ENCODE measurements at places on chromosomes 12 and 14.

- DNase-seq, result no peak
Observed at GRCh38 chr14:101499513-101499912, 61.8 kb upstream of the DIO3 start.

DNA sequence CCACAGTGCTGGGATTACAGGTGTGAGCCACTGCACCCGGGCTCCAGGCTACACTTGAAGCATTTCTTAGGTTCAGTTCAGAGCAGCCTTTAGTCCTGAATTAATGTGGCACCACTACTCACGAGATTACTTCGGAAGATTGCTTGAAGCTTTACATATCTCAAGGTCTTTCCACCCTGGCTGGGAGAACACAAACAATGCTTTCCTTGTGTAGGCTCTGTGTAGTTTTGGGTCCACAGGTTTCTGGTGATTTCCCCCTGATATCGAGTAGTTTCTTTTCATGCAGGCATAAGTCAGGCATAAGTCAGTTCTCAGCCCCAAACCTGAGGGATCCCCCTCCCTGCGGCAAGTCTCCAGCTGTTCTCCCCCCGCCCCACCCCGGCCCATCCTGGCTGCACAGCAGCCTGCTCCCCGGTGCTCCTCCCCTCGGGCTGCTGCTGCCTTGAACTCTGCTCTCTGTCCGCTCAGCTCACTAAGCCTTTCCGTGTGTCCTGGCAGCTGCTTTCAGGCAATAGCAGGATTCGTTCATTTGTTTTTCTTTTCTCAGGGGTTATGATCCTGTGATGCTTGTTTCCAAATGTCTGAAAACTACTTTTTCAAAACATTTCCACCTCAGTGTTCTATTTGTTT is 417.7 kb downstream of the TMEM121 start:
- DNase-seq, result no peak

- no peak for DNase-seq
Observed at GRCh38 chr14:34064349-34064748, 113.5 kb upstream of the EGLN3 start.

DNA sequence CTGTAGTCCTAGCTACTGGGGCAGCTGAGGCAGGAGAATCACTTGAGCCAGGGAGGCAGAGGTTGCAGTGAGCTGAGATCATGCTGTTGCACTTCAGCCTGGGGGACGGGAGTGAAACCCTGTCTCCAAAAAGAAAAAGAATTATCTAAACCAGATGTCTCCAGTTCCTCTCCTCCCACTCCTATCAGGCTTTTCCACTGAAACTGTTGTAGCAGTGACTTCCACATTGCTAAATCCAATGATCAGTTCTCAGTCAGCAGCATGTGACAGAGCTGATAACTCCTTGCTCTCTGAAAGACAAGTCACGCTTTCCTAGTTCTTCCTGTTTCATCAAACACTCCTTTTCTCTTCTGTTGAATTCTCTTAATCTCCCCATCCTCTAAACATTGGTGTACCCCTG is 8.6 kb downstream of the SLC38A6 start:
- no peak for DNase-seq

- DNase-seq, result no peak
Observed at GRCh38 chr12:9669534-9669933, at the start of gene CLEC2D. TSS of gene CLEC2D (plus strand) at chr12:9669713. CDS start at chr12:9669735, 22 bp downstream.

GRCh38 chr12:107372229-107372658 is 278.9 kb upstream of the CRY1 start:
- peak; percentile 64 for DNase-seq

DNA sequence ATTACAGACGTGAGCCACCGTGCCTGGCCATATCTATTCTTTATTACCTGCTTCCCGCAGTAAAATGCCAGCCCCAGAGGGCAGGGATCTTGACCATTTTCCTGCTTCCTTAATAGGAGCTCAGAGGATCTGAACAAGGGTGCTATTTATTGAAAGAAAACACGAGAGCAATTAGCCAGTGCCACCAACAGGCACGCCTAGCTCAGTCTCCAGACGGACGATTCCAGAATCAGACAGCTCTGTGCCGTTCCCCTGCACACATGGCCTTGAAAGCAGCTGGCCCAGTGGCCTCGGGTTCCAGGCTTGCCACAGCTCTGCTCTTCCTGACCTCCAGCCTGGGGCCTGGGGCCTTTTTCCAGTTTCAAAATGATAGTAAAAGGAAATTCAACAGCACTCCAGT is 135.2 kb upstream of the RFLNA start:
- no peak for DNase-seq

- DNase-seq, result no peak
Observed at GRCh38 chr12:8819666-8819980, 2.8 kb upstream of the A2ML1 start.

DNA sequence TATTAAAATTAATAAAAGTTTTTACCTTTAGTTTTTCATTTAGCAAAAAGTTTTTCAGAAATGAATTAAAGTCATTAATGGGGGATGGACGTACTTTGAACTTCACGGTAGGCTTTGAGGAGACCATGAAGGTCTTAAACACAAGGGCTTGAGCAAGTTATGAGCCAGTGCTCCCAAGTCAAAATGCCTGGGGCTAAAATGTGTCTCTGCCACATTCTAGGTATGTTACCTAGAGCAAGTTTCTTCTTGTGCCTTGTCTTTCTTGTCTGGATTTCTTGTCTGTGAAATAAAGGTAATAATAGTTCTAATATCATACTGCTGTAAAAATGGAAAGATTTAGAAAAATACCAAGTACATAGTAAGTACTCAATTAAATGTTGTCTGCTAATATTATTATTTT is 132.7 kb upstream of the USP15 start:
- DNase-seq, result no peak

DNA sequence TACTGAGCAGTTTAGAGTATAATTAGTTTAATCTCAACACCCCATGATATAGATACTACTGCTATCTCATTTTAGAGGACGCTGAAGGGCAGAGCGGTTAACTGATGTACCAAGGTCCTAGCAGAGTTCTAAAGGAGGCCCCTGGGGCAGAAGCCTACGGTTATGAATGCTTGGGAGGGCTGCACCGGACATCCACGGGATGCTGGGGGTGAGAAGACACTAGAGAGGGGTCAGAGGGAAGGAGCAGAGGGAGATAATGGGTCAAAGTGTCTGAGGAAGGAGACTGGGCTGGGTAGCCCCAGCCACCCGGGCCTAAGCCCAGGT is 1.6 kb upstream of the ACTR6 start:
- no peak for DNase-seq

- no peak for DNase-seq
Observed at GRCh38 chr12:121438905-121439304, 39.0 kb downstream of the RNF34 start.

GRCh38 chr12:113735131-113735530 is 231.0 kb downstream of the RBM19 start:
- no peak for DNase-seq

DNA sequence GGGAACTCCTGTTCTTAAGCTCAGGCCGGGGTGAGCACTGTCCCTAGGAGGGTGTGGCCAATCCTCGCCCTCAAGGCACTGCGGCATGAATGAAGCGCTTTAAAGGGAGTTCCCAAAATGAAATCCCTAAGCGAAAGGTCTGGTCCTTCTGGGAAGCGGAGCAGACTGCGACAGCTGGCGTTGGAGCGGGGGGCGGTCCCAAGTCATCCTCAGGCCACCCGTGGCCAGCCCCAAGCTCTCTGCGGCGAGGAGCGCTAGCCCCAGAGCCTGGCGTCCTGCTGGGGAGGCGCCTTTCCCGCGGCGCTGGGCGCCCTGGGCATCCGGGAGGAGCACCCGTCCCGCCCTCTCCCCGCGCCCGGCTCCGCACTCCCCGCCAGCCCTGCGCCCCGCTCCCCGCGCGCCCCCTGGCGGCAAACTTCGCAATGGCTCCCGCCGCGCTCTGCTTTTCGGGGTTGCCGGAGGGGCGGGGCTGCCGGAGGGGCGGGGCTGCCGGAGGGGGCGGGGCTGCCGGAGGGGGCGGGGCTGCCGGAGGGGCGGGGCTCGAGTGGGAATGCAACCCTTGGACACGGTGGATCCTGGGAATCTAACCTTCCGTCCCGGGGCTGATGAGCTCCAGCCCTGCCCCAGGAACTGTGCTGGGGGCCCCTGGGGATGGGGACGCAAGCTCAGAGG is 25.4 kb downstream of the ZBTB42 start:
- peak; percentile 94 for DNase-seq

GRCh38 chr12:71948390-71948789 is 9.7 kb downstream of the TPH2 start:
- DNase-seq, result no peak

DNA sequence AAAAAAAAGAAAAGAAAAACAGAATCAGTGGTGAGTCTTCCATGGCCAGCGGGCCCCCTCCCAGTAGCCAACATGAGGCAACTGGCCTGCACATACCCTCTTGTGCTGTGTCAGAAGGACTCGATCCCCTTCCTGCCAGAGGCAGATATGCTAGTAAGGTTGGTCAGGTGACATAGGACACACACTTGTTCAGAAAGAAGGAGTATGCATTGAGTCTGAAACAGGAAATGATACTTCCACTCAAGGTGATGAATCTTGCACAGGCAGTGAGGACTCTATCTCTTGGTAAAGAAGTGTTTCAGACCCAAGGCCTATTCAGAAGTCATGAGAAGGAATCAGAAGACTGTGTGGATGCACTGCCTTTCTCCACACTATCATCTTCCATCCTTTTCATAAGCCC is 269.7 kb upstream of the FAR2 start:
- no peak for DNase-seq

DNA sequence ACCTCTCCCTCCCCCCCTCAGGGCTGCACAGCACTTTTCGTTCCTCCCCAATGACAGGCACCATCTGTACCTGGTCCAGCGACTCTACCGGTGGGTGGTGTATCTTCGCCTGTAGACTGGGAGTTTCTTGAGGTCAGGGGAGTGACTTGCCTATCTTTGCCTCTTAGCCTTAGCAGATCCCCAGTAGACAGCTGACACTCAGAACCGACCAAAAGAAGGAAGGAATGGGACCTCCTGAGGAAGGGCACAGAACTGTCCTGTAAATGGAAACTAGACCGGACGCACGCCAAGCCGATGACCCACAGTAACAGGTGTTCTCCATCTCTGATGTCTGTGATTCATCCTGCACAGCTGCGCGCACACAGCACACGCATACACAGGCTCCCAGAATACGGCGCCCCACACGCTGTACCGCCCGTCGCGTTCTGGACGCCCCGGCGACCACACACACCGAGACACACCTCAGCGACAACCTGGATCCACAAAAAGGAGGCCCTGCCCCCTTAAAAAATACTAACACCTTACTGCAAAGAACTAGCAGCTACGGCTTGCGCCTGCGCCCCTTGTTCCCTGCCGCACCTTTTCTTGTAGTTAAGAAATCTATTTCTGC is 673 bp upstream of the TTC9 start:
- DNase-seq, result peak; percentile 76

- DNase-seq, result no peak
Observed at GRCh38 chr14:82055515-82056115, 522.0 kb upstream of the SEL1L start.

- peak; percentile 88 for DNase-seq
Observed at GRCh38 chr12:130126023-130126432, 36.2 kb upstream of the FZD10 start.

GRCh38 chr12:132084621-132085290 is 59.4 kb downstream of the DDX51 start:
- peak; percentile 57 for DNase-seq

GRCh38 chr12:65355461-65355860 is 77.0 kb downstream of the MSRB3 start:
- peak; percentile 9 for DNase-seq

DNA sequence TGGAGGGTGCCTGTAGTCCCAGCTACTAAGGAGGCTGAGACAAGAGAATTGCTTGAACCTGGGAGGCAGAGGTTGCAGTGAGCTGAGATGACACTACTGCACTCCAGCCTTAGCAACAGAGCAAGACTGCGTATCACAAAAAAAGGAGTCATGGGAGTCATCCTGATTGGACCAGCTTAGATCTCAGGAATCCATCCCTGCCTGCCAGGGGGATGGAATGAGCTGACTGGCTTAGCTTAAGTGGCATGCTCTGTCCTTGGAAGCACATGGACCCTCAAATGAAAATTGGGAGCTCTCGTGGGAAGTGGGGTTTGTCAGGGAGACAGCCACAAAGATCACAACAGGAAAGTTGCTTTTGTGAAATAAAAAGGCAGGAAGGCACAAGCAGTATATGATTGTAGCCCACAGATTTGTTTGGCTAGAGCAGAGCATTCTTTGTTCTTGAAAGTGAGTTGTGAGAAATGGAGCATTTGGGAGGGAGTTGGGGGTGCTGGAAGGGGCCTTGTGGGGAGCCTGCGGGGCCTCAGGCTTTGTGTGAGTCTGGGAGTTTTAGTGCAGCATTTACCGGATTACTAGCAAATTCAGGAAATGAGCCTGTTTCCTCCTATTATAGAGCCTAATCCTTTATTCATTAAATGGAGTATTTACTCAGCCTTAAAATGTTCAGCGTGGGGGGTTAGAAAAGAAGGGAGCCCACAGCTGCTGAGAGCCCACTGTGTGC is 30.7 kb downstream of the DGLUCY start:
- peak; percentile 34 for DNase-seq

- no peak for DNase-seq
Observed at GRCh38 chr12:8648576-8649205, 13.9 kb downstream of the MFAP5 start.

DNA sequence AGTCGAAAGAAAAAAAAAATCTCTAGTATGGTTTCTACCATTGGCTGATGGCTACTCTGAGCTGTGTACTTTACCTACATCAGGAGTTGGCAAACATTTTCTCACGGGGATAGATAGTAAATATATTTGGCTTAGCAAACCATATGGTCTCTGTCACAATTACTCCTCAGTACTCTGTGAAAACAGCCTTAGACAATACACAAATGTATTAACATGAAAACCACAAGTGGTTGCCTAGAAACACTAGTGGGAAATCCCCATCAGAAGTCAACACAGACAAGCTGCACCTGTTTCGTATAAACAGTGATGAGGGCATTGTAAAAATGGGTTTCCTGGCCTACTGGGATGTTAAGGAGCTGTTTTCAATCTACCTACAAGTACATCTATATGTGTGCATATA is 84.6 kb upstream of the NAV3 start:
- peak; percentile 17 for DNase-seq

DNA sequence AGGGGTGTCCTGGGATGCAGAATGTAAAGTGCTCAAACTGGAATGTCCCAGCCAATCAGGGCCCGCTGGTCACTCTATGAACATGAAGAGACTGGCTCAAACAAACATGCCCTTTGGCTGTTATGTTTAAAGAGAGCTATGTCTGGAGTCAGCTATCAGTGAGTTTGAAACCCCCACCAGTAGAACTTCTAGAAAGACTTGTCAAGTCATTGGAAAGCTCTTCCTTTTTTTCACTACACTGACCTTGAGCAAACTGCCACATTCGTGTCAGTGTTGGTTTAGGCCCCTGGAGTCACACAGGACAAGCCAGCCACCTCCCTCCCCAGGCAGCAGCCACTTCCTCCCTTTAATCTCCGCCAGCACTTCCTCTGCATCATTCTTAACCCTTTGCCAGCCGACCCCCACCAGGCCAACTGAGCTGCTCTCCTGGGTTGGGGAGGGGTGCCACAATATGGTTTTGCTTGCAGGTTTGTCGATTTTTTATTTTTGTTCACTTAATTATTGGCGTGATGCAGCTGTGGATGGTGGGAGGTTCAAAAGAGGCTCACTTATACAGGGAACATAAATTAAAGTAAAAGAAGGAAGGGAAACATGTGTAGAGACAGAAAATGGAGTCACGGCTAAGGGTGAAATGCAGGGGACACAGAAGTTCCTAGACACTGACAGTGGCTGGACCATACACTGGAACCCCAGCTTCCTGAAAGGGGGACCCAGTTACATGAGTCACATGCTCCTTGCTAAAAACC is 25.3 kb downstream of the CMKLR1 start:
- peak; percentile 51 for DNase-seq

Measured in Daoy (cell line).